Hair follicle dermal papilla cell (primary cell): ENCODE measurements at places on chromosomes 2 and 18. TPM values are rescaled to one million over a fixed set of nuclear protein-coding genes. Genes with fewer than 3 reads are reported as not detected.

Gene FAM161A
- total RNA-seq, result 0.61 and 1.6 TPM in 2 replicates

Gene PLGLB1
- total RNA-seq, result 1.8 TPM in 1 of 2 replicates, not detected in the other

Gene IL36G
- not detected in 2 replicates for total RNA-seq

Gene KHK
- total RNA-seq, result 0.32 and 0.36 TPM in 2 replicates

Gene CERKL
- total RNA-seq, result under 0.01 TPM in 1 of 2 replicates, not detected in the other

Gene C1GALT1C1L
- total RNA-seq, result 0.16 and 0.97 TPM in 2 replicates

Gene FMNL2
- 30.1 and 36.0 TPM in 2 replicates for total RNA-seq

Gene HOXD12
- not detected in 2 replicates for total RNA-seq

Gene C2orf80
- total RNA-seq, result not detected in 2 replicates

Gene CHST10
- 9.8 and 12.5 TPM in 2 replicates for total RNA-seq
